ENCODE measurements at places on chromosomes 3 and 15. TPM values are rescaled to one million over a fixed set of nuclear protein-coding genes. Genes with fewer than 3 reads are reported as not detected.
A peak's percentile ranks its signal among the peaks of the same experiment; 100 is the strongest.

Gene ISL2
- 3.0 TPM for total RNA-seq

Gene CHRNB4
- total RNA-seq, result not detected

DNA sequence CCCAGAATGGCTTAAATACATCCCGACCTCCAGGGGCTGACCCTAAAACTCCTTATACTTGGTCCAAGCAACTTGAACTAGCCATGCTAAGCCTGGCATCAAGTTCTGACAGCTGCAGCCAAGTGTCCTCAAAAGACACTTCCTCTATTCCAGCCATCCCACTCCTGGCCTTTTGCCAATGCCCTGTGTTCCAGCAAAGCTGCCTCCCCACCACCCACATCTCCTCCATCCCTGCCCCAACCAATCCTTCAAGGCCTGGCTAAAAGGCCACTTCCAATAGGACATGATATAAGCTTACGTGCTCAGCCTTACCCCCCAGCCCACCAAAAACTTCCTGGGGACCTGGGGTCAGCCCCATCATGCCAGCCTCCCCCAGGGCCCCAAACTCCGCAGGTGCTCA lies 40.9 kb downstream of the SEMA3G start:
- H3K27ac ChIP-seq, result no peak overlapping the region
- no peak overlapping the region for H3K4me3 ChIP-seq
- H3K36me3 ChIP-seq, result peaks cover 44% of the 10 kb centered on the region
- 0 out of 2 replicates have a peak, but pooled peaks cover 4% of the 10 kb centered on the region for H3K4me1 ChIP-seq
- H3K27me3 ChIP-seq, result no peaks in the 10 kb centered on the region

DNA sequence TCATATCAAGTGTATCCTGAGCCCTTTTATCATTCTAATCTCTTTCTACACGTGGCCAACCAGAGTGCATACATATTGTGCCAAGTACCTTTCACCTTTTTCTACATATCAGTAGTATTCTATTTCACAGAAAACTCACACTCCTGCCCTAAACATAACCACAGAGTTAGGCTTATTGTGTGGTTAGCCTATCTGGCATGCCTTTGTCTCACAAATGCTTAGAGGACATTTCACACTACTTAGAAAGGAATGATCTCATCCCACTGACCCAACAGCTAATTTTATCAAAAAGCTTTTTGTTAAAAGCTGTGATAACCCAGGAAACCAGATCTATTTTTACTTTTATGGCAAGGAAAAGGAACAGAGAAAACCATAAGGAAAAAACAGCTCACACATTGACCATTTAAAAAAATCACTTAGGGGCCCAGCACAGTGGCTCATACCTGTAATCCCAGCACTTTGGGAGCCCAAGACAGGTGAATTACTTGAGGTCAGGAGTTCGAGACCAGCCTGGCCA lies 17.8 kb upstream of the MAP4 start:
- H3K36me3 ChIP-seq, result no peaks in the 10 kb centered on the region
- no peaks in the 10 kb centered on the region for H3K27me3 ChIP-seq
- peak overlapping the region; percentile 45 for H3K27ac ChIP-seq
- DNase-seq, result peak; percentile 56
- H3K4me1 ChIP-seq, result peaks cover 16% of the 10 kb centered on the region

DNA sequence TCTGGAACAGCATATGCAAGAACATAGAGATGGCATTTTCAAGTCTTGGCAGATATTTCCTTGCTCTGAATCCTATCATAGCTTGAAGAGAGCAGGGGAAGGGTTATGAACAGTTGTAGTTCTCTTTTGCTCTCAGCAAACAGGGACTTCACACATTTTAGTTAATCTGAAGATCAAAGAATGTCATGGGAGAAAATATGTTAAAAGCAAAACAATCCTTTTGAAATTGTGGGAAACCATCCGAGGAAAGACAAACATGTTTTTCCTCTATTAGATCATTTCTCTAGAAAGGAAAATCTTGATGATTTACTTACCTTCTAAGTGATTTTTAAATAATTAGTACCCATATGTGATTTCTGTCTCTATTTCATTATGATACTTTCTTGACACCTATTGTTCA lies 77.8 kb upstream of the DCBLD2 start:
- H3K36me3 ChIP-seq, result no peaks in the 10 kb centered on the region
- H3K4me1 ChIP-seq, result no peaks in the 10 kb centered on the region
- H3K27ac ChIP-seq, result no peak overlapping the region
- H3K27me3 ChIP-seq, result no peaks in the 10 kb centered on the region
- no peak overlapping the region for H3K4me3 ChIP-seq
- no peak for DNase-seq

Gene KBTBD8
- total RNA-seq, result 3.7 TPM

GRCh38 chr3:189673535-189673934 lies 42.3 kb downstream of the TP63 start:
- H3K4me3 ChIP-seq, result no peak overlapping the region
- no peak for DNase-seq
- no peak overlapping the region for H3K27ac ChIP-seq
- H3K4me1 ChIP-seq, result no peaks in the 10 kb centered on the region

- peak overlapping the region; percentile 80 for H3K27ac ChIP-seq
- peak; percentile 68 for DNase-seq
- H3K36me3 ChIP-seq, result no peaks in the 10 kb centered on the region
- peak overlapping the region; percentile 53 for H3K4me3 ChIP-seq
- no peaks in the 10 kb centered on the region for H3K27me3 ChIP-seq
- H3K4me1 ChIP-seq, result peaks cover 32% of the 10 kb centered on the region
These were observed 205.6 kb downstream of the IL20RB start for GRCh38 chr3:137163241-137163871.

Gene DOCK3
- 0.08 TPM for total RNA-seq

GRCh38 chr3:51860703-51861665 lies at the start of gene IQCF2:
Gene IQCF2, plus strand, starts transcription at chr3:51861615. Its CDS starts 52 bp downstream, at chr3:51861667.
- H3K27me3 ChIP-seq, result peaks cover 4% of the 10 kb centered on the region
- H3K4me1 ChIP-seq, result no peaks in the 10 kb centered on the region
- DNase-seq, result no peak
- no peaks in the 10 kb centered on the region for H3K36me3 ChIP-seq
- H3K4me3 ChIP-seq, result no peak within 1 kb of the TSS

DNA sequence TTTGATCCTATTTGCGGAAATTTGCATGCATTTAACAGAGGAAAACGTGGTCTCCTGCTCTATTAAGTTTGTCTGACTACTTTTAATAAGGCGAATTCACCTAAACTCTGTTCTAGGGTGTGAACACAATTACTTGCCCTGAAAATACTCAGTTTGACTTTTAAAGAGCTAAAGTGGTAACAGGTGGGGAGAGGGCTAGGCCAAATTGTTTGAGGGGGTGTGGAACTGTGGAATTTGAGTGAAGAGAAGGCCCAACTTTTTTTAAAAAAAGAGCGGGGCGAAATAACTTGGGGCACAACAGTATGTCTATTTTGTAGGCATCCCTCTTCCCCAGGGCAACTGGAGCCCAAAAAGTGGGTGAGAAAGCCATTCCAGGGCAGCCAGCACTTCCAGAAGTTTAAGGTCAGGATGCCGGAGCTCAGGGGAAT lies 580 bp upstream of the FXR1 start:
- H3K4me3 ChIP-seq, result peak overlapping the region; percentile 97
- H3K4me1 ChIP-seq, result peaks cover 6% of the 10 kb centered on the region
- peaks cover 20% of the 10 kb centered on the region for H3K36me3 ChIP-seq
- no peak for DNase-seq

DNA sequence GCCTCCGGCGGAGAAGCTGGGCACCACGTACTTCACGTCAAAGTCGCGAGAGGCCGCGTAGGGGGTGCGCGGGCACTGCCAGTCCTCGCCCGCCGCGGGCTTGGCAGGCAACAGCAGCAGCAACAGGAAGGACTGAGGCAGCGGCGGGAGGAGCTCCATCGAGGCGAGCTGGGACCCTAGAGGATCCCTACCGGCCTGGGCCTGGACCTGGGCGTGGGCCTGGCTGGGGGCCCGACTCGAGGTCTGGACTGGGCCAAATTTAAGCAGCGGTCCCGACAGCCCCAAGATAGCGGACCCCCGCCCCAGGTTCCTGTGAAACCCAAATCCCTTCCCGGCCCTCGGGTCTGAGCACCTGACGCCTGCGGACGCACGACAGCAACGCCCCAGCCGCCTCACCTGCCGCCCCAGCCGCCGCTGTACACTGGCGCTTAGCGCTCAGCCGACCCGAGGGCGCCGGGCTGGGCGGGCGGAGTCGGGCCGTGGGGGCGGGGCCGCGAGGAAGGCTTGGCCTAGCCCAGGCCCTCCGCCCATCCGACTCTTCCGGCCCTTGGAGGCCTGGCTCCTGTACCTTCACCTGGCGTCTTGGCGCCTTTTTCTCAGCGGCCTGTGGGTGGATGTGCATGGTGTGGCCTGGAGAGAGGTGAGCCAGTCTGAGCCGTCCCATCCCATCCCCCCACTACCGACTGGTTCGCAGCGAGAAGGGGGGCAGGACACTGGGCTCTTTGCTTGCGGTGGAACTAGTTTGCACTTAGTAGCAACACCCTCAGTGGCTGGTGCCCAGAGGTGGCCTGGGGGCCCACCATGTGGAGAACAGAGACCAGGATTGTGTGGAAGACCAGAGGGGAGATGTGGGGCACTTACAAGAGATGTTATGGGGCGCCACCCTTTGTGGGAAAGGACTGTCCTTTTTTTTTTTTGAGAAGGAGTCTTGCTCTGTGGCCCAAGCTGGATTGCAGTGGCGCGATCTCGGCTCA lies at the start of gene MST1R:
Gene MST1R (minus strand): TSS at position 423 of the 974 bp plus-strand sequence. CDS start 264 bp downstream, at position 159.
- DNase-seq, result no peak
- no peaks in the 10 kb centered on the region for H3K4me1 ChIP-seq
- no peak within 1 kb of the TSS for H3K4me3 ChIP-seq
- no peaks in the 10 kb centered on the region for H3K36me3 ChIP-seq
- no peaks in the 10 kb centered on the region for H3K27me3 ChIP-seq

Gene ADAMTS7
- total RNA-seq, result 2.4 TPM

- H3K4me1 ChIP-seq, result no peaks in the 10 kb centered on the region
- H3K27me3 ChIP-seq, result no peaks in the 10 kb centered on the region
- DNase-seq, result no peak
- H3K36me3 ChIP-seq, result no peaks in the 10 kb centered on the region
- H3K27ac ChIP-seq, result no peak overlapping the region
These were observed 47.8 kb upstream of the WNT5A start for GRCh38 chr3:55534876-55535275.

Gene TRAIP
- total RNA-seq, result 15.6 TPM

Gene CPLX3
- not detected for total RNA-seq

DNA sequence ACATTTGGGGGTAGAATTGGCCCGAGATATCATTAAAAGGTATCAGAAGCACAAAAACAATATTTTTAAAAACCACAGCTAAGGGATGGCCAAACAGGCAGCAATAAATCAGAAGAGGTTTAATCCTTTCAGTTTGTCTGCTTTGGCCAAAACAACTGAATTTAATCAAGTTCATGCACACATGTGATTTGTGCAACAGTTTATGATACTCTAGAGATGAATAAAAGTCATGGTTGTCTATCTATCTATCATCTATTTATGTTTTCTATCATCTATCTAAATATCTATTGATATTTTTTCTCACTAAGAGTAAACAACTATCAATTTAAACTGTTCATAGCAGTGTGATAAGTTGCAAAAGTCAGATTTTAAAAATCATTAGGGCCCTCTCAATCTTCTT lies 13.0 kb upstream of the CTNNB1 start:
- no peaks in the 10 kb centered on the region for H3K4me1 ChIP-seq
- H3K4me3 ChIP-seq, result no peak overlapping the region

GRCh38 chr3:106829206-106829605 lies 548.0 kb upstream of the CCDC54 start:
- H3K4me3 ChIP-seq, result no peak overlapping the region
- no peaks in the 10 kb centered on the region for H3K27me3 ChIP-seq
- no peaks in the 10 kb centered on the region for H3K36me3 ChIP-seq
- DNase-seq, result peak; percentile 47
- no peak overlapping the region for H3K27ac ChIP-seq
- peaks cover 59% of the 10 kb centered on the region for H3K4me1 ChIP-seq

GRCh38 chr15:31125061-31125460 lies 23.5 kb upstream of the TRPM1 start:
- no peaks in the 10 kb centered on the region for H3K27me3 ChIP-seq
- no peak overlapping the region for H3K4me3 ChIP-seq
- no peaks in the 10 kb centered on the region for H3K4me1 ChIP-seq
- no peak overlapping the region for H3K27ac ChIP-seq
- DNase-seq, result no peak
- no peaks in the 10 kb centered on the region for H3K36me3 ChIP-seq

- peaks cover 8% of the 10 kb centered on the region for H3K4me1 ChIP-seq
- no peaks in the 10 kb centered on the region for H3K36me3 ChIP-seq
- H3K4me3 ChIP-seq, result no peak overlapping the region
- no peaks in the 10 kb centered on the region for H3K27me3 ChIP-seq
- H3K27ac ChIP-seq, result no peak overlapping the region
These were observed 1042.9 kb downstream of the ROBO1 start for GRCh38 chr3:78724859-78725258.

Gene SLC2A2
- total RNA-seq, result not detected

GRCh38 chr3:98735761-98736269 lies 27.3 kb upstream of the ST3GAL6 start:
- H3K4me3 ChIP-seq, result no peak overlapping the region
- no peak for DNase-seq
- no peak overlapping the region for H3K27ac ChIP-seq
- H3K4me1 ChIP-seq, result no peaks in the 10 kb centered on the region
- no peaks in the 10 kb centered on the region for H3K36me3 ChIP-seq
- no peaks in the 10 kb centered on the region for H3K27me3 ChIP-seq

DNA sequence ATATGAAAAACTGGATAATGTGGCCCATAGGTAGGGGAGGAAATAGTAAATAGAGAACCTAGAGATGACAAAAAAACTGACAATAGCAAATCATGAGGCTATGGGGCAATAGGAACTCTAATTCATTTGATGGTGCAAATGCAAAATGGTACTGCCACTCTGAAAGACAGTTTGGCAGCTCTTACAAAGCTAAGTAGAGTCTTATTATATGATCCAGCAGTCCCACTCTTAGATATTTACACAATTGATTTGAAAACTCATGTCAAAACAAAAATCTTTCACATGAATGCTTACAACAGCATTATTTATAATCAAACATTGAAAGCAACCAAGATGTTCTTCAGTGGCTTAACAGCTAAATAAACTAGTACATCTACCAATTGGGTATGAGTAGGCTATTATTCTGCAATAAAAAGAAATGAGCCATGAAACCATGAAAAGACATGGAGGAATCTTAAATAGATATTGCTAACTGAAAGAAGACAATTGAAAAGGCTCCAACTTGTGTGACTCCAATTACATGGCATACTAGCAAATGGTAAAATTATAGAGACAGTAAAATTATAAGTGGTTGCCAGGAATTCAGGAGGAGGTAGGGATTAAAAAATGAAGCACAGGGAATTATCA lies 321.8 kb upstream of the STAC start:
- H3K27ac ChIP-seq, result no peak overlapping the region
- H3K27me3 ChIP-seq, result no peaks in the 10 kb centered on the region

Gene CYP1A2
- total RNA-seq, result not detected

- no peak overlapping the region for H3K27ac ChIP-seq
- no peak for DNase-seq
- no peaks in the 10 kb centered on the region for H3K27me3 ChIP-seq
- no peaks in the 10 kb centered on the region for H3K4me1 ChIP-seq
These were observed 963.2 kb downstream of the PLOD2 start for GRCh38 chr3:145197821-145198220.

DNA sequence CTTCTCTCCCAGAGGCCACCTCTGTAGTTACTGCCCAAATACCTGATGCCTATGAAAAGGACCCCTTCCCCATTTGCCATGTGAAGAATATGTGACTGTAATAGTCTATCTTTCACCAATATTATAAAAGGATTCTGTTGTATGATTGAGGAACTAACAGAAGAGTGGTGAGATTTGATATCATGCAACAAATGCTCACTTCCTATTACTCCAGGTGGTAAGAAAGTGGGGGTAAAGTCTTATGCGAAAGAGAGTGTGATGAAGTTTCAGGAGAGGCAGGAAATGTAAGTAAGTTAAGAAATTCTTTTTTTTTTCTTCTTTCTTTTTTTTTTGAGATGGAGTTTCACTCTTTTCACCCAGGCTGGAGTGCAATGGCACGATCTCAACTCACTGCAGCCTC lies 24.4 kb upstream of the RAP2B start:
- H3K27ac ChIP-seq, result no peak overlapping the region
- H3K4me1 ChIP-seq, result peaks cover 14% of the 10 kb centered on the region
- no peaks in the 10 kb centered on the region for H3K36me3 ChIP-seq
- no peaks in the 10 kb centered on the region for H3K27me3 ChIP-seq
- no peak for DNase-seq

Measured in SJCRH30 (cell line).